ENCODE measurements at places on chromosomes 1 and 21. TPM values are rescaled to one million over a fixed set of nuclear protein-coding genes. Genes with fewer than 3 reads are reported as not detected.

The LENEP gene
- not detected for total RNA-seq

The ADGRL2 gene
- 37.9 TPM for total RNA-seq

The CYP4Z1 gene
- 0.86 TPM for total RNA-seq

The BACH1 gene
- 34.2 TPM for total RNA-seq

The CD1E gene
- total RNA-seq: not detected

The OR2T6 gene
- not detected for total RNA-seq

GRCh38 chr1:114152508-114153260 is 985 bp downstream of the SYT6 start:
- peak; percentile 62 for DNase-seq

DNA sequence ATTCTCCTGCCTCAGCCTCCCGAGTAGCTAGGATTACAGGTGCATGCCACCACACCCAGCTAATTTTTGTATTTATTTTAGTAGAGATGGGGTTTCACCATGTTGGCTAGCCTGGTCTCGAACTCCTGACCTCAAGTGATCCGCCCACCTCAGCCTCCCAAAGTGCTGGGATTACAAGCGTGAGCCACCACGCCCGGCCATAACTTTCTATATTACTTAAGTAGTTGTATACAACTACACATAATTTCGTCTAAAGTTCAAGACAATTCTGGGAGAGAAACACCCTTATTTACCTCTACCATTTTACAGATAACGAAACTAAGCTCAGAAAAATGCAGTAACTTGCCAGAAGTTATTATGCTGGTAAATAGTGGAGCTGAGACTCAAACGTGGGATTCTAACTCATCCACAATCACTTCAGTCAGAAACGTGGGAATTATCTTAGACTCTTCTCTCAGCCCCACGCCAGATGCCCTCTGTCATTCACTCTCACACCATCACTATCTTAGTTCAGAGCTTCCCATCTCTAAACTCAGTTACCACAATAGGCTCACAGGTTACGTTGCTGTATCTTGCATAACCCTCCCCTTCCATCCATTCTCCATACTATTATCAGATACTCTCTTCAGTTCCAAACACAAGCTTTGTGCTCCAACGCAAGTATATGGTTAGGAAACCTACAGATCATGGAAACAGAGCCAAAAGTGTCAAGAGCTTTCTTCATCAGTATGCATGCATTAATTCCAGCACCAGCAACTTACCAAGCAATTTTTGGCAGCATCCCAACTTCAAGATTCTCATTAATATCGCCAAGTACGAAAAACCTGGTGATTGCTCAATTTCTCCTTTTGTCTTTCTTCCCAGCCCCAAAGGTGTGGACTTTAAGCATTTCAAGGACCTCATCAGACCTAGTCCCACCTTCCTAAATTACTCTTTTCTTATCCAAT is 69.3 kb downstream of the RERE start:
- DNase-seq: no peak

DNA sequence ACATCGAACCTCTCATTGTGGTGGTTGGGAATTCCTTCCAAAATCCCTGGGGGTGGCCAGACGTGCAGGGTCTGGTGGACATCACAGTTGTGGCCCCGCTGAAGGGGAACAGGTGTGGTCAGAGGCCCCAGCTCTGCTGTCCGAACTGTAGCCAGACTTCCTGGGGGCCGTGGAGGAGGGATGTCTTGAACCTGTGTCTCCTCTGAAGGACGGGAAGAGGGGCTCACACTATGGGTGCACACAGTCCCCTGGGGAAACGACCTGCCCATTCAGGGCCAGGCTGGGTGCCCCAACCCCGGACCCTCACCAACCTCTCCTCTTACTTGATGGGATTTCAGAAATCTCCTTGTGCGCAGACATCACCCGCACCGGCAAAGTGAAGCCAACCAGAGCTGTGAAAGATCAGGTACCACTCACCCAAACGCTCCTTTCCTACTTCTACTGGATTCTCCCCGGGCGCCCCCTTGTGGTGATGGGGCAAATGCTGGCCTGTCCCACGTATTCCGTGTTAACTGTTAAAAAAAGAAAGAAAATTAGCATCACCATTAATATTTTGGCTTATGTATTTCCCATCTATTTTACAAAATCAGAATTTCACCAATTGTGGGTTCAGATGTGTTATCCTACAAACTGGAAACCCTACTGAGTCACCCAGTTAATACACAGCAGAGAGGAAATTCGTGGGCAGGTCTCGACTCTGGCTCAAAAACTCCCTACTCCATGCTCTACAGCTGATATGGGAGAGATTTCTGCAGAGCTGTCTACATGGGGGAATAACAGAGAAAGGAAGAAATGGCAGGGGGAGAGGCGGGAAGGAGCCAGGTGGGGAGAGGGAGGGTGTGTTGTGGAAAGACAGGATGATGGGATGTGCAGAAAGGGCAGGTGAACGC is 28.1 kb downstream of the PADI4 start:
- DNase-seq: peak; percentile 68

DNA sequence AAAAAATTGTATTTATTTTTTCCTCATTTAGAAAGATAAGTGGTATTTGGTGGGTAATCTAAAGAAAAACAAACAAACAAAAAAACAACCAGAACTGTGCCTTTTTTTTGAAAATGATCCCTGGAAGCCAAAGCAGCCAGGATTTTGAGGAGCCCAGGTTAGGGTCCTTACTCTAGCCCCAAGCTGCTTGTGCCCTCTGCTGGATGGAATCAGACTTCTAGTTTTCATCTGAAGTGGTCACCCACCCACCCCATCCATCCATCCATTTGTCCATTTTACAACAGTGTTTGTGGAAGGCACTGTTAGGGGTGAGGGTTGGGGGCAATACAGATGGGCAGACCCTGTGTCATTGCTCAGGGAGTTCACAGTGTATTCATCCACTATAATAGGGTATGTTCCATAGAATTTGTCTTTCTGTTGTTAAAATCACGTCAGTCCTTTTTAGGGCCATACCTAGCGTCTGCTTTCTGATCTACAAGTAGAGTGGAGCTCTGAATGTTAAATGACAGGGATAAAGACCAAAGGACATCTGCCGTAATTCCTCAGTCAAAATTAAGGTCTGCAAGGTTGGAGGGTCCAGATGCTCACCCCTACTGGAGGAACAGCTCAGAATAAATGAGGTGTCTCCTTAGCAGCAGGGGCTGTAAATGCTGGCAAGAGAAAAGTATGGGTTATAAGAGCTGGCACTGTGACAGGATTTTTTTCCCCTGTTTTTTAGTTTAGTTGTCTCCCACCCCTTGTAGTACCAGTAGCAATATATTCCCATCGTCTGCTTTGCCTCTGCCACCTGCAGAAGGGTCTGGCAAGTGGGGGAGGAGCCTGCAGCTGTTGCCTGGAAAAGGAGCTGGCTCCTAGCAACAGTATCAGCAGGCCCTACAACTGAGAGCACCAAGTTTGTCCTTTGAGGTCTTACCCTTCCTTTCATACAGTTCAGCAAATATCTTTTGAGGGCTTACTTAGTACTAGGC is 3.2 kb downstream of the LRRC42 start:
- DNase-seq: no peak

- no peak for DNase-seq
Observed at GRCh38 chr1:38327559-38327973, 281.0 kb upstream of the POU3F1 start.

GRCh38 chr1:29712284-29712651 is 475.9 kb downstream of the PTPRU start:
- no peak for DNase-seq

- DNase-seq: no peak
Observed at GRCh38 chr1:212979340-212980122, 29.2 kb downstream of the VASH2 start.

GRCh38 chr1:208967334-208967733 is 616.2 kb upstream of the CAMK1G start:
- no peak for DNase-seq
